ENCODE measurements at places on chromosomes 3 and 15. TPM values are rescaled to one million over a fixed set of nuclear protein-coding genes. Genes with fewer than 3 reads are reported as not detected.

GRCh38 chr15:34588046-34588674 lies 4.7 kb upstream of the GOLGA8B start:
- peak; percentile 71 for DNase-seq

DNA sequence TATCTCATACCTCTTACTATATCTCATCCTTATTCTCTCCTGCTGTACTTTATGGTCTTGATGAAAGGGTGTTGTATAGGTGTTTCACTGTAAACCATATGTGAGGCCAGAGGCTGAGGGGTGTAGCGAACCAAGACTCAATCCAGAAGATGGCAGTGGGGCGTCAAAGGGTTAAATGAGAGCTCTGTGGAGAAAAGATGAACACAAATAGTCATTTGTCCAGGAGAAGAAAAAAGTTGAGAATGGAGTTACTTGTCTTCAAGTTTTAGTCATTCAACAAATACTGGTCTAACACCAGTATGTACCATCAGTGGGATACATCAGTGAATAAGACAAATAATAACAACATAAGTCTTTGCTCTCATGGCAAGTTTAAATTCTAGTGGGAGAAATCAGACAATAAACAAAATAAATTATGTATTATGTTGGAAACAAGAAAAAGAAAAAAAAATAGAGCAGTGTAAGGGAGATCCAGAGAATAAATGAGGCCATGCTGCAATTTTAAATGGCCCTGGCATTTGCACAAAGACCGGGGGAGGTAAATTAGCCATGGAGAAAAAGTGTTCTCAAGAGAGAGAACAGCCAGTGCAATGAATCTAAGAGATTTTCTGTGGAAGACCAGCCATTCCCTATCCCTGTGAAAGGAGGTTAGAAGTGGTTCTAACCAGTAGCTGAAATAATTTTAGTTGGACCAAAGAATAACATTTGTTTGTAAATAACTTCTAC lies 77.0 kb upstream of the UMPS start:
- DNase-seq: no peak

DNA sequence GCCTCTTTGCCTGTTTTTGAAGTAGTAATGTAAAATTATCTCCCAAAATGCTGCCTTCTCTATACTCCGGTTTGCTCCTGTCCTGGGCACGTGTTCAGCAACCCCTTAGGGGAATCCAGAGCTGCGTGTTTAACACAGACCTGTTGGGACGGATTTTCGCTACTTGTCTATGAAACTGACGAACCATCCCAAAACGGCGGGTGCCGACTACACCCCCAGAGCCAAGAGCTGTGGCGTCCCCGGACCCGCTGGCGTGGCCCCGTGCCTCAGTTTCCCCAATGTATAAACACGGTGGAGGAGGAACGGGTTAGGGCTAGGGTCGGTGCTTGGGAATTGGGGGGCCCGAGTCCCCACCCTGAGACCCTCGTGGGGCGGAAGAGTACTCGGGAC lies 473 bp downstream of the FHIT start:
- DNase-seq: no peak

Gene SAMMSON
- total RNA-seq: not detected

DNA sequence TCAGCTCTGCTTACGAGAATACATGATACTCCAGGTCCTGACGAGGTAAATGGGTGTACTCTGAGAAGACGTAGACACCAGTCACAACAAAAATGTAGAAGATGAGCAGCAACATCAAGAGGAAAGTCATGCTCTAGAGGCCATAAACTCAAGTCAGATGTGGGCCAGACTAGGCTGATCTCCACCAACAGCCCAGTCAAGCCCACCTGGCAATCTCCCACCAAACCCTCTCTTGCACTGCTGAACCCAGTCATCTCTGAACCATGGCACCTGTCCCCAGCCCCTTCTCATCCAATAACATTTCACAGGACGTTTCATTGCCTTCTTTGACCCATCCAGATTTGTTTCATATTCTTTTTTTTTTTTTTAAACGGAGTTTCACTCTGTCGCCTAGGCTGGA lies 10.8 kb upstream of the PDIA3 start:
- DNase-seq: no peak

Gene CLDN18
- 0.09 TPM for total RNA-seq

DNA sequence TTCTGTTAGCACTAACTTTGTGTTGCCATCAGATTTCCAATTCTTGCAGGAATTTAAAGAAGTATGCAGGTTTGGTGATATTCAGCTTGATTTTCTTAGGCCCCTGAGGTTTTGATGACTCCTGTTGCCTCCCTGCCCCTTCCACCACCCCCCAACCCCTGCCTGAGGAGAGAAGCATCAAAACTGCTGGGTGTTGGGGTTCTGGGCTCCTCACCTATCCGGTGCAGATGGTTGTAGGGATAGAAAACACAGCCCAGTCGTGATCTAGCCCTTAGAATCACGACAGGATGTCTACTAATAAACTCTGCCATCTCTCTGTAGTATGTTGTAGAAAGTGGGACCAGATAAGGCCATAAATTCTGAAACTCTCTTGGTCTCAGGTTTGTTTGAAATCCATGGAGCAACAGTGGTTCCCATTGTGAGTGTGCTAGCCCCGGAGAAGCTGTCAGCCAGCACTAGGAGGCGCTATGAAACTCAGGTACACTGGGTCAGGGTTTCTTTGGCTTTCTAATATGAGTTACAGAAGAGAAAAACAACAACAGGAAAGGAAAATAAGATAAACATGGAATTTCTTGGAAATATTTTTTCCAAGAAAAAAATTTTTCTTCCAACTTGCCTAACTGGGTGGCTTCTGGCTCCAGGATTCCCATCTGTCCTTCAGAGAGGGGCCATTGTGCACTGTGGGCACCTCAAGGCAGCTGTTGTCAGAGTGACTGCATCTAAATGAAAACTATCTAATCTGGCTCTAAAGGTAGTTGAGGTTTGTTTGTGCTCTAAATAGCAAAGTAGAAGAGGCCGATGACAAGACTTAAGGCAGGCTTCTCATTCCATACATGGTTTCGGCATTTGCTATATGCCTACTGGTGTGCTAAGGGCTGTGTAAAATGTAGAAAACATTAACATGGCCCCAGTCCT lies 8.7 kb downstream of the SRP14 start:
- DNase-seq: no peak

GRCh38 chr15:62165793-62166375 lies 799 bp upstream of the C2CD4B start:
- no peak for DNase-seq

GRCh38 chr3:38655708-38656300 lies 6.3 kb upstream of the SCN5A start:
- DNase-seq: no peak

- no peak for DNase-seq
These were observed 245.2 kb upstream of the ARPP21 start for GRCh38 chr3:35393901-35394799.

GRCh38 chr3:84946240-84946639 lies 12.5 kb upstream of the CADM2 start:
- no peak for DNase-seq

Gene LRRIQ4
- total RNA-seq: 1.3 TPM

- no peak for DNase-seq
These were observed 7.6 kb upstream of the PLA2G4F start for GRCh38 chr15:42163947-42164550.

Measured in cerebellum (tissue), 4 donors.